ENCODE measurements at places on chromosomes 4 and X.

GRCh38 chr4:113636438-113636818, 125.1 kb downstream of the CAMK2D start:
- DNase-seq: no peak

- DNase-seq: no peak
Measured at GRCh38 chrX:71181558-71181909, 36.9 kb downstream of the NLGN3 start.

- no peak for DNase-seq
Measured at GRCh38 chrX:155876704-155877103, 4.4 kb upstream of the VAMP7 start.

GRCh38 chrX:19848110-19848509, 39.3 kb downstream of the SH3KBP1 start:
- DNase-seq: no peak

DNA sequence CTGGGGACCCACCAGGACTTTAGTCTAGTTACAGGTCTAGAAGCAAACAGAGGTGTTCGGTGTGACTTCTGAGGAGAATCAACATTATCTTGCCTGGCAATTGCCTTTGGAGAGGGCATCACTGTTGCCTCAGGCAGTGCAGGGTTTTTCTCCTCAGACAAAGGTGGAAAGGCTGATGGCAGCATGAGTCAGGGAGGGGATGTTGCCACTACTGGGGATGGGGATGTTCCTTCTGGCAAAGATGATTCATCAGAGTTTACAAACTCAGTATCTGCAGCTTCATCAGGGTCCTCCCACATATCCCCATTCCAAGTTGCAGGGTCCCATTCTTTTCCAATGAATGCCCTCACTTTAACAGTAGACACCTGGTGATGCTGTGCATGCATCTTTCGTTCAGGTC, 91.3 kb upstream of the GALNTL6 start:
- DNase-seq: no peak

- no peak for DNase-seq
Measured at GRCh38 chr4:26223155-26223554, 97.7 kb upstream of the RBPJ start.

All from posterior vena cava (tissue), 2 donors.